ENCODE measurements at places on chromosomes 13 and 19.

- no peak for DNase-seq
These were observed 151.6 kb downstream of the ZNF486 start for GRCh38 chr19:20318616-20319015.

DNA sequence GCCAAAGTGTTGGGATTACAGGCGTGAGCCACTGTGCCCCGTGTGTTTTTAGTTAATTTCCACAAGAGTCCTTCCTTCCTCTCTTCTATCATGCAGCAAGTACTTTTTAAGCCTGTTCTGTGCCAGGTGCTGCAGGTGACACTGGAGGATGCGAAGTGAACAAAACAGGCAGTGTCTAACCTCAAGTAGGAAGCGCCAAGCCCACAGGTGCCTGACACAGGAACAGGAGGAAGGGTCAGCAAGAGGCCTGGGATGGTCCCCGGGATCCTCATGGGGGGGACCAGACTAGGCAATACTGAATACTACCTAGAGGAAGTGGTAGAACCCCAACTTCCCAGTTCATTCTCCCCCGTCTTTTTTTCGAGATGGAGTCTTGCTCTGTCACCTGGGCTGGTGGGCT lies 1.8 kb upstream of the CALR start:
- no peak for DNase-seq

- DNase-seq, result no peak
These were observed at the start of gene KLK10 for GRCh38 chr19:51019544-51019925. KLK10 (minus strand) TSS chr19:51019709; CDS start chr19:51019130, 579 bp downstream.

DNA sequence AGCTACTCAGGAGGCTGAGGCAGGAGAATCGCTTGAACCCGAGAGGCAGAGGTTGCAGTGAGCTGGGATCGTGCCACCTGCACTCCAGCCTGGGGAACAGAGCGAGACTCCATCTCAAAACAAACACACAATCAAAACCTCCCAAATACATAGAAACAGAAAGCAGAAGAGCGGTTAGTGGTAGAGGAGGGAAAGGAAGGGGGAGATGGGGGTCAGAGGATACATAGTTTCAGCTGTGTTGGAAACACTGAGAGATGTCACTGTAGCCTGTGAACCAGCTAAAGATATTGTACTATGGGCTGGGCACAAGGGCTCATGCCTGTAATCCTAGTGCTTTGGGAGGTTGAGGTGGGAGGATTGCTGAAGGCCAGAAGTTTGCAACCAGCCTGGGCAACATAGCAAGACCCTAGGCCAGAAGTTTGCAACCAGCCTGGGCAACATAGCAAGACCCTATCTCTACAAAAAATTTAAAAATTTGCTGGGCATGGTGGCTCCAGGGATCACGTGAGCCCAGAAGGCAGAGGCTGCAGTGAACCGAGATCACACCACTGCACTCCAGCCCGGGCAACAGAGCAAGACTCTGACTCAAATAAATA lies 49.9 kb downstream of the GNG7 start:
- DNase-seq, result no peak

GRCh38 chr19:7932276-7932929 lies 6.5 kb upstream of the CTXN1 start:
- no peak for DNase-seq

- DNase-seq, result no peak
These were observed 571.7 kb downstream of the LIG4 start for GRCh38 chr13:107643615-107644014.

DNA sequence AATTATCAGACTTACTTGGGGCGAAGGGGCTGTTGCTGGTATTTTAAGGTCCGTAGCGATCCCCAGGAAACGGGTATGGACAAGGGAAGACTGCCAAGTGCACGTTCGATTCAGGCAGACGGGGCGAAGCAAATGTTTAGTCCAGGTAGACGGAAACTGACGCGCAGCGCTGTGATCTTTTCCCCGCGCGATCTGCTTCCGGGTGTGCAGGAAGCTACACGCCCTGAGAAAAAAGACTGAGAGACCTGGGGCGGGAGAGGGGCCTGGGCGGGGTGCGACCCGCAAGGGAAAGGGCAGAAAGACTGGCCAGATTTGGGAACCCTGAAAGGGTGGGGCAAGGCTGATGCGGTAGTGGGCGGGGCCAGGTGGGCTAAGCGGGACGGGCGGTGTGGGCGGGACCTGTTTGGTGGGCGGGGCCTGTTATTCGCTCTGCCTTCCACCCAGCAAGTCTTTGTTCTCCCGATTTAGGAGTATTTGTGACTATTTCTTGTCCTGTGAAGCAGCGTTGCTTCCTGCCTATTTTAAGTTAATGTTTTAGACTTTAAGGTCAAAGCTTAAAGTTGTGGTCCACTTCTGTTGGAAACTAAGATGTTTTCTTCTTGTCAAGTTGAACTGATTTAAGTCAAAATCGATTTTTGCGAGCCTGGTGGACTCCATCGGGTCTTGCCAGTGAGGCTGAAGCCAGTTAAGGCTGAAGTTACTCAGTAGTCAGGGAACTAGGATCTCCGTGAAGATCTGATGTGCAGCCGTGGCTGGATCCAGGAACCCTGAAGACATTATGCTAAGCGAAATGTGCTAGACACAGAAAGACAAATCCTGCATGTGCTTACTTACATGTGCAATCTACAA lies at the start of gene ZNF836:
TSS of gene ZNF836 (minus strand) at position 301 of the 849 bp plus-strand sequence. CDS start 3,549 bp downstream, outside the sequence.
- DNase-seq, result peak; percentile 1

DNA sequence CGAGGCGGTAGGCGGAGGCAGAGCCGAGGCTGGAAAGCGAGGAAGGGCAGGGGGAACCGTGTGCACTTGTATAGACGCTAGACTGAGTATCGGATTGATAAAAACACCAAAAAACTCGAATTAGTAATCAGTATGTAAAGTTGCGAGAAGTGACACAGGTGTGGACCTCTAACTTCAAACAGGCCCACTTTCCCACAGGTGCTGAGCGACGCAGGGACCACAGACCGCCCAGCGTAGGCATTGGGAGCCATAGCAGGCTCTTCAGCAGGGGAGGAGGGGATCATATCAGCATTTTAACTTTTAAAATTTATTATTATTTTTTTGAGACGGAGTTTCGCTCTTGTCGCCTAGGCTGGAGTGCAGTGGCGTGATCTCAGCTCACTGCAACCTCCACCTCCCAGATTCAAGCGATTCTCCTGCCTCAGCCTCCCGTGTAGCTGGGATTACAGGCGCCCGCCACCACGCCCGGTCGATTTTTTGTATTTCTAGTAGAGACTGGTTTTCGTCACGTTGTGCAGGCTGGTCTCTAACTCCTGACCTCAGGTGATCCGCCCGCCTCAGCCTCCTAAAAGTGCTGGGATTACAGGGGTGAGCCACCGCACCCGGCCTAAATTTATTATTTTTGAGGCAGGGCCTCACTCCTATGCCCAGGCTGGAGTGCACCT lies 574 bp downstream of the VMAC start:
- no peak for DNase-seq

DNA sequence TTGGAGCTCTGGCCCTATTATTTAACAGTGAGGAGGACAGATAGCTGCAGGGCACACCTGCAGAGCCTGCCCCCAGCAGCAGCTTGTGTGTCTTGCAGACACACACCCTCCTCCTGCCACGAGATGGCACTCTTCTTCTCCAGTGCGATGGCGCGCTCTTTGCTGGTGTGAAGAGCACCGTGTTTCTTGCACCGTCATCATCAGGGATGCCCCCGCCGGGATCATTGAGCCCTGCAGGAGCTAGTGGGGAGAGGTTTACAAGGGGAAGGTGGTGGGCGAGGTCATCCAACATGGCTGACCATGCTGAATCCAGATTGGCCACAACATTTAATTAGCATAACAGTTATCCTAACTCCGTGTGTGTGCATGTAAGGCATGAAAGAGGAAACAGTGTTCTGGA lies 105.6 kb downstream of the RAB20 start:
- peak; percentile 82 for DNase-seq

DNA sequence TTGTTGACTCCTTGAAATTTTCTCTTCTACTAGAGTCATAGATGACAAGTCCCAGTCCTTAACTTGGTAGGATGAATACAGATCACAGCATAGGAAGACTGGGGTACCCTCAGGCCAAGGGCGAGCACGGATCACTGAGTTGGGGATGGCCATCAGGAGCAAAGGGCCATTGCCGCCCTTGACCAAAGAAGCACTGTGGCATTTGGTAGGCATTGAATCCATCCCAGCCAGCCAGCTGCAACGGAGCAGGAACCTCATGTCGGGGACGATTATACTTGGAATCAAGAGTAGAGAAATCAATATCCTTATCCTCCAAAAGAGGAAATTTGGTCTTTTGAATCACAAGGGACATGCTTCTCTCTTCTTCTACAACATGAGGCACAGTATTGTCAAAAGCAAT lies 50.1 kb upstream of the ZNF573 start:
- no peak for DNase-seq

DNA sequence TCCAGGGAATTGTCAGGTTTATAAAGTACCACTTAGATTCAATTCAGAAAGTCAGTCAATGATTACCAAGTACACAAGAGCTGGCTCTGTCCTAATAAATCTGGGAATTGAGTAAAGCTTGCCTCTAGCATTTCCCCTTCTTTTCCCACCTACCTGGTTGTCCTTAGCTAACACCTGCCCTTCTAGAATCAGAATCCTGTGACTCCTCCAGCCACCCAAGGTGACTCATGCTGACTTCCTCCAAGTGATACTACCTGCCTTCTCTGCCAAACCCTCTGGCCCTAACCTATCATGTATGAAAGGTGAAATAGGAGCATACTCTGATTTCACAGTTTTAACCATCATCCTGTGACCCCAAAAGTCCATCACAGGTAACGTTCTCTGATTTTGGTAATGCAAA lies 151.2 kb downstream of the DIAPH3 start:
- DNase-seq, result no peak

GRCh38 chr13:113736258-113736731 lies 22.7 kb upstream of the TMEM255B start:
- no peak for DNase-seq

DNA sequence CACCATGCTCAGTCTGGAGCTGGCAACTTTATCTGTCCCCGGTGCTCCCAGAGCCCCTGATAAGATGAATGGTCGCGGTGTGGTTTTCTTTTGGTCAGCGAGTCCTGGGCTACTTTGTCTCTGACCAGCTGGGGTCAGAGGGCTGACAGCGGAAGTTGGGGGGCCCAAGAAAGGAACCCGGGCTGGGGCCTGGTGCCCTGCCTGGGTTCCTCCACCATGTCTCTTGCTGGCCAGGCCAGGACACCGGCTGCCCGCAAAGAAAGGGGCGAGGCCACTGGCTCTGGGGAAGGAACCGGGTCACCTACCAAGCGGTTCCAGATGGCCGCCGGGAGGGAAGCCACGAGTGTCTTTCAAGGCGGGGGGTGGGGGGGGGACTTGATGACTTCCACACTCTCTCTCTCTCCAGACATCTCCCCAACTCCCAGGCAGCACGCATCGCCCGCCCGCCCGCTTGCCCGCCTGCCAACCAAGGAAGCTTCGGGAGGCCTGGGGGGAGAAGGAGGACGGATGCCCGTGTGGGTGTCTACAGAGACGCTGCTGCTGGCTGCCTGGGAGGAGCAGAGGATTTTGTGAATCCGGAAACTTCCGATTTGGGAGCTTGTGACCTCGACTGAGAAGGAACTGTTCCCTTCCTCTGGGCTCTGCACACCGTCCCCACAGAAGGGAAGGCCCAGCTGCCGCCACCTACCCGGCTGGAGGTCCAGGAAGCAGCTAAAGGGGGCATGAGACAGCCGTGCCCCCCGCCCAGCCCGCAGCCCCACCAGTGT lies 1.1 kb downstream of the PIP5K1C start:
- no peak for DNase-seq

DNA sequence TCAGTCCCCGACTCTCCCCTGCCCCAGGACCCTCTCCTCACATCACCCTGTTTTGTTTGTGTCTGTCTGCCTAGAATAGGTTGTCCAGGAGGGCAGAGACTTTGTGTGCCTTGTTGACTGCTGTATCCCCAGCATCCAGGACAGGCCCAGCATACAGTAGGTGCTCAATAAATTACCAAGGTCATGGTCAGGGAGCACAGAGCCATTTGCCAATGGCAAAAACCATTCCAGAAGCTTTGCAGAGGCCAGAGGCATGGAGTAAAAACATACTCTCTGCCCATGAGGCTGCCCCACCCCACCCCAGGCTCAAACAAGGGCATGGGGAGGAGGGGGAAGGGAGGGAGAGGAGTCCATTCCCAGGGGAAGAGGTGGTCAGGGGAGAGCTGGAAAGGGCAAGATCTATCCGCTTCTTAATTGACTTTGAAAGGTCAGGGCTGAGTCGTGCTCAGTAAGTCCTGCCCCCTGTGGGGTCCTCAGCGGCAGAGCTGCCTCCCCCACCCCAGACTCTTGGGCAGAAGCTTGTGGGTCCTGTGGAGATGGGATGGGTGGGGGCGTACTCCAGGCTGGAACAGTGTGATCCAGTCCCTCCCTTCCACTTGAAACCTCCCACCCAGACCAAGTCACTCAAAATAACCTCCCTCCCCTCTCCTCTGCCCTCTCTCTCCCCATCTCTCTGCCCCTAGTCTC lies 4.4 kb downstream of the GPR4 start:
- DNase-seq, result no peak

DNA sequence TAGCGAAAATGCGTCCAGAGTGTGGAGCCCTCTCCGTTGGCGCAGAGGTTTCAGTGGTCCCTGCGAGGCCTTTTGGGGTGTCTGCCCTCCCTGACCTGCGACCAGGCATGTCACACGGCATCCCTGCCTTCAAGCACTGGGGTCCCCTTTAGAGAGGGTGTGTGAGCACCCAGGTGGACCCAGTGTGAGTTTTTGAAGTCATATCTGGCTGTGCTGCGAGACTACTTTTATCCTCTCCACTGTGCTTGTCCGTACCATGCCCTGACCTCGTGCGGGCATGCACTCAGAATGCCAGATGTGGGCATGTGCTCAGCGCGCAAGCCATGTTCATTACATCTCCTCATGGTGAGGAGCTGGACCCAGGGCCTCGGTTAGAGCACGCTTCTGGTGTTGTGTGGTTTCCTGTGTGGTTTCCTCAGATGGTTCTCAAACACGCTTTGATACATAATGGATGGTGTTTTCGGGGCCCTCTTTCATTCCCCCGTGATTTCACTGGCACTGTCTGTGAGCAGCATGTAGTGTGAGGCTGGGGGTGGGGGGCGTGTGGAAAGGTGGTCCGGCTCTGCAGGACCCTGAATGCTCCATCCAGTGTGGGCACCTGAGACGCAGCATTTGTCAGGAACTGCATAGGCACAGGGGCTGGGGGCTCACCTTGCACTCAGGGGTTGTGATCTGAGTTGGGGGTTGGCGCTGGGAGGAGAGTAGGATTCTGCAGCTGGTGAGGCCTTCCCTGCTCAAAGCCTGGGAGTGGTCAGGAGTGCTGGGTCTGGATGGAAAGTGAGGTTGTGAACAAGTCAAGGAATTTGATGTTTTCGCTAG lies 2.3 kb downstream of the TFDP1 start:
- DNase-seq, result no peak

All from NCI-H1417 treated with DMSO at 0.1 percent for 48 hours (cell line).